ENCODE measurements at places on chromosomes 16 and 17.

- DNase-seq: peak; percentile 17
Observed at GRCh38 chr16:12009462-12009861, 32.9 kb downstream of the SNX29 start.

GRCh38 chr17:1002412-1002753 lies 5.5 kb downstream of the TIMM22 start:
- no peak for DNase-seq

DNA sequence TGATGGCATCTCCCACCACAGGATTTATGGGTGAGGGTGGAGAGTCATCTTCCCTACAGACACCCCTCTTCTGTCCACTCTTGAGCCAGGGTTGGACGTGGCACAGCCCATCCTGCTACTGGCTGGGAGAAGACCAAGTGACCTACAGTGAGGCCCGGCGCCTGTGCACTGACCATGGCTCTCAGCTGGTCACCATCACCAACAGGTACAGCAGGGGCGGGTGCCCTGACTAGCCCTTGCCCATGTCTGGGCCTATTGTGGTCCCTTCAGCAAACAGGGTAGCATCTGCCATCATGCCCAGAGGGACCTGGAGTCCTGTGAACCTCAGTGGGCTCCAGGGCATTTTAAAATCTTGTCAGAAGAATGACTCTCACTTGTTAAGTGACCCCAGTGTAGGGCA lies 48.2 kb downstream of the MRC2 start:
- no peak for DNase-seq

- no peak for DNase-seq
Observed at GRCh38 chr16:50301626-50302471, 35.5 kb downstream of the ADCY7 start.

- no peak for DNase-seq
Observed at GRCh38 chr16:72419638-72420037, 247.7 kb upstream of the PMFBP1 start.

GRCh38 chr17:72365857-72366414 lies 245.1 kb downstream of the SOX9 start:
- no peak for DNase-seq

GRCh38 chr17:81050645-81051625 lies 16.0 kb downstream of the BAIAP2 start:
- DNase-seq: no peak
